ENCODE measurements at places on chromosomes 4 and X.
A peak's percentile ranks its signal among the peaks of the same experiment; 100 is the strongest.

GRCh38 chrX:152537373-152537772, 86.3 kb upstream of the GABRA3 start:
- H3K27me3 ChIP-seq, result no peaks in the 10 kb centered on the region
- H3K4me1 ChIP-seq, result no peaks in the 10 kb centered on the region
- no peak overlapping the region for H3K4me3 ChIP-seq
- DNase-seq, result no peak
- H3K36me3 ChIP-seq, result no peaks in the 10 kb centered on the region

- no peak overlapping the region for H3K27ac ChIP-seq
- H3K27me3 ChIP-seq, result no peaks in the 10 kb centered on the region
- no peak for DNase-seq
- no peaks in the 10 kb centered on the region for H3K4me1 ChIP-seq
These were observed 40.1 kb upstream of the SCML1 start for GRCh38 chrX:17697191-17697590.

DNA sequence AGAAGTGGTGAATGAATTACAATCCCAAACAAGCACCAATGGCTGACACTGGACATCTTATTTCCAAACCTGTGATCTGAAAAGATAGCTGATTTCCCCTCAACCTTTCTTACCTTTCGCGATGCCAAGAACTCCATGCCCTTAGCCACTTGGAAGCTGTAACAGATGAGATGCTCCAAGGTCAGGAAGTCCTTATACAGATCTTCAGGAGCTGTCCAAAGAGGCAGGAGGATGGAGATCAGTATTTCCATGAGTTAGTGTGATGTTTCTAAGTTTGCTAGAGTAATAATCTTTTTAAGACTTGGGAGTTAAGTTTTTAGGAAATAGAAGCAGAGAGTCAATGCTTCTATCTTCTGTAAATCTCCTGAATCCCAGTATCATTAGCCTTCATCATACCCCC, 32.9 kb downstream of the KDR start:
- no peaks in the 10 kb centered on the region for H3K4me1 ChIP-seq
- no peak overlapping the region for H3K27ac ChIP-seq
- no peak overlapping the region for H3K4me3 ChIP-seq
- H3K36me3 ChIP-seq, result no peaks in the 10 kb centered on the region

GRCh38 chr4:183875251-183875825, 29.8 kb upstream of the STOX2 start:
- peaks cover 3% of the 10 kb centered on the region for H3K4me1 ChIP-seq
- DNase-seq, result no peak
- peak overlapping the region; percentile 72 for H3K27ac ChIP-seq
- no peaks in the 10 kb centered on the region for H3K27me3 ChIP-seq
- H3K36me3 ChIP-seq, result no peaks in the 10 kb centered on the region

- H3K4me1 ChIP-seq, result no peaks in the 10 kb centered on the region
- H3K27ac ChIP-seq, result no peak overlapping the region
These were observed 63.8 kb upstream of the INPP4B start for GRCh38 chr4:142909908-142910307.

DNA sequence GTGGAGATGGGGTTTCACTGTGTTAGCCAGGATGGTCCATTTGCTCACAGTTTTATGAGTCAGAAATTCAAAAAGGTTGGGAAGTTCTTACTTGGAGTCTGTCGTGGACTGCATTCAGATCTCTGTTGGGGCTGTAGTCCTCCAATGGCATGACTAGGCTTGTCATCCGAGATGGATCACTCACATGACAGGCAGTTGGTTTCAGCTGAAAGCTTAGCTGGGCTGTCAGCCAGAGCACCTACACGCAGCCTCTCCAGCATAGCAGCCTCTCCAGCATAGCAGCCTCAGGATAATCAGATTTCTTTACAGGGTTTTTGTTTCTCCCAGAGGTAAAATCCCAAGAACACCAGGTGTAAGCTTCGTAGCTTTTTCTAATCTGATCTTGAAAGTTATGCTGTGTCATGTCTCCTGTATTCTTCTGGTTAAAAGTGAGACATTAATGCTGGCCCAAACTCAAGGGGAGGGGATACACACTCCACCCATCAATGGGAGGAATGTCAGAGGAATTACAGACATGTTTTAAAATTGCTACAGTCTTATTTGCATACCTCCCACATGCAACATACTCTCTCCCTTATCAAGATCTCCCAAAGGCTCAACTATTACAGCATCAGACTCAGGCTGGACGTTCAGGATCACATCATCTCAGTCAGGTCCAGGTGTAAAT, 31.6 kb upstream of the SOD3 start:
- no peak for DNase-seq

GRCh38 chr4:169630069-169630468, 9.7 kb downstream of the CLCN3 start:
- H3K36me3 ChIP-seq, result no peaks in the 10 kb centered on the region
- no peak for DNase-seq
- no peaks in the 10 kb centered on the region for H3K27me3 ChIP-seq
- peaks cover 57% of the 10 kb centered on the region for H3K4me1 ChIP-seq
- no peak overlapping the region for H3K4me3 ChIP-seq

DNA sequence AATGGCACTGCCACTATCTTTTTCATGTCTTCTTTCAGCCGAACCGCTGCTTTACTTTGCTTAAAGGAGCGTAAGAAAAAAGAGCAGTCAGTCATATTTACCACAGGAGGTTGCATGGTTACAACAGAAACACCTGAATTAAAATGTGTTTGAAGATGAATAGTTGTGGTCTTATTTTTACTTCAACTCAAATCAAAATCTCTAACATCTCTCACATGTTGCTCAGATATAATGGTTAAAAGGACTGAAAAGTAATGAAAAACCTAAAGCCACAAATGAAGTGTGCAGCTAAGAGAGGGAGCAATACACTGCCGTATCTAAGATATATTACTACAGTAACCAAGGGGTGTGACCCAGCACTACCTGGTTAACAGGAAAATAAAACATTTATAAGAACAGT, 27.4 kb downstream of the FAM13A start:
- H3K27me3 ChIP-seq, result no peaks in the 10 kb centered on the region
- no peaks in the 10 kb centered on the region for H3K36me3 ChIP-seq
- no peak for DNase-seq
- H3K4me3 ChIP-seq, result no peak overlapping the region
- no peaks in the 10 kb centered on the region for H3K4me1 ChIP-seq

GRCh38 chr4:157804986-157805385, 367.8 kb downstream of the GASK1B start:
- H3K36me3 ChIP-seq, result no peaks in the 10 kb centered on the region
- no peak overlapping the region for H3K27ac ChIP-seq
- H3K4me3 ChIP-seq, result no peak overlapping the region
- DNase-seq, result no peak
- no peaks in the 10 kb centered on the region for H3K4me1 ChIP-seq

DNA sequence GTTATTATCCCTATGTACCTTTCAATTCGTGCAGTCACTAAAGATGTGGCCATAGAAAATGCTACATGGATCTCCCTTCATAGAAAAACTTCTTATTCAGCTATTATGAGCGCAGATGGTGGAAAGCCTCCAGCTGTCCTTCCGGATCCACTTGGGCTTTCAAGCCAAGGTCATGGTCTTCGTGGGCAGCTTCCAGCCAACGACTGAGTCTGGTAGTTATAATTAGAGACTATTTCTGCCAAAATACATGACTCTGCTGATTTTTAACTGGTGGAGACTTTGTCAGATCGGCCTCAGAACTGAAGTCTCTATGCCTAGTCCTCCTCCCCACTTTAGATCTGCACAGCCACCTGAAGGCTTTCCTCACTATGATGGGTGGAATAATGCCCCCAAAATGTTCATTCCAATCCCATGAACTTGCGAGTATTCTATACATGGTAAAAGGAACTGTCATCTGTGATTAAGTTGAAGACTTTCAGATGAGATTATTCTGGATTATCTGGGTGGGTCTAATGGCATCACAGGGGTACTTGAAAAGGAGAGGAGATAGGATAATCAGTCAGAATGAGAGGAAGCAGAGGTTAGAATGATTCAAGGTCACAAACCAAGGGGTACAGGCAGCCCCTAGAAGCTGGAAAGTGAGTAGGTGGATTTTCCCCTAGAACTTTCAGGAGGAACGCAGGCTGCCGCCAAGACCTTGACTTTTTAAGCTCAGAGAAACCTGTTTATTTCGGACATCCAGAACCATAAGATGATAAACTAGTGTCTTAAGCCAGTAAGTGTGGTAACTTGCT, 171.1 kb upstream of the CXCL13 start:
- no peak for DNase-seq
- H3K36me3 ChIP-seq, result no peaks in the 10 kb centered on the region
- H3K4me3 ChIP-seq, result no peak overlapping the region
- H3K27me3 ChIP-seq, result no peaks in the 10 kb centered on the region
- peaks cover 13% of the 10 kb centered on the region for H3K4me1 ChIP-seq

DNA sequence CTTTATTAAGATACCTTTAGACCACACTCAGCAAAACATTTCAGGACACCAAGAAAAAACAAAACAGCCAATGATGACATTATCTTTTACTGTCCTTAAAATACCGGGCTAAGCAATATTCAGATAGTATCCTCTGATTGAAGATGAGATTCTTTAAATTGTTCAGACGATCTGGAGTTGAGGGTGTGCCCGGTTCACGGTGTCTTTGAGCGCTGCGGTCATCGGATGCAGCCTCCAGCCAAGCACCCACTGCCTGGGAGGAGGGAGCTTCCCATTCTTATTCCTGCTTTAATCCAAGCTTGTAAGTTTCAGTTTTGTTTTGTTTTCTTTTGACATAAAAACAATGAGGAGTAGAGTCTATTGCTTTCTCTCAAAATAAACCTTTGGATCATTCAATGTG, 14.1 kb downstream of the FAM149A start:
- H3K4me1 ChIP-seq, result no peaks in the 10 kb centered on the region
- no peaks in the 10 kb centered on the region for H3K36me3 ChIP-seq
- H3K27me3 ChIP-seq, result no peaks in the 10 kb centered on the region
- no peak overlapping the region for H3K4me3 ChIP-seq

DNA sequence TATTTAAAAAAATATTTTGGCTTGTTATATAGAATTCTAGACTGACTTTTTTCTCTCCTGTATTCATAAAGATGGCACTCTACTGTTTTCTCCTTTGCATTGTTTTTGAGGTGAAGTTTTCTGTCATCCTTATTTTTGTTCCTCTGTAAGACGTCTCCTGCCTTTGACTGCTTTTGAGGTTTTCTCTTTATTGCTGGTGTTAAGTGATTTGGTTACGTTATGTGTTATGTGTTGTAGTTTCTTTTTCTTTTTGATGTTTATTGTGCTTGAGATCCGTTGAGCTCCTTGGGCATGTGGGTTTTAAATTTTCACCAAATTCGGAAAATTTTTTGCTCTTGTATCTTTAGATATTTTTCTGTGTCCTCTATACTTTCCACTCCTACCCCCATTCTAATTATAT, 50.0 kb downstream of the KDM6A start:
- H3K4me1 ChIP-seq, result no peaks in the 10 kb centered on the region
- DNase-seq, result no peak
- no peak overlapping the region for H3K27ac ChIP-seq
- H3K36me3 ChIP-seq, result no peaks in the 10 kb centered on the region
- no peak overlapping the region for H3K4me3 ChIP-seq

DNA sequence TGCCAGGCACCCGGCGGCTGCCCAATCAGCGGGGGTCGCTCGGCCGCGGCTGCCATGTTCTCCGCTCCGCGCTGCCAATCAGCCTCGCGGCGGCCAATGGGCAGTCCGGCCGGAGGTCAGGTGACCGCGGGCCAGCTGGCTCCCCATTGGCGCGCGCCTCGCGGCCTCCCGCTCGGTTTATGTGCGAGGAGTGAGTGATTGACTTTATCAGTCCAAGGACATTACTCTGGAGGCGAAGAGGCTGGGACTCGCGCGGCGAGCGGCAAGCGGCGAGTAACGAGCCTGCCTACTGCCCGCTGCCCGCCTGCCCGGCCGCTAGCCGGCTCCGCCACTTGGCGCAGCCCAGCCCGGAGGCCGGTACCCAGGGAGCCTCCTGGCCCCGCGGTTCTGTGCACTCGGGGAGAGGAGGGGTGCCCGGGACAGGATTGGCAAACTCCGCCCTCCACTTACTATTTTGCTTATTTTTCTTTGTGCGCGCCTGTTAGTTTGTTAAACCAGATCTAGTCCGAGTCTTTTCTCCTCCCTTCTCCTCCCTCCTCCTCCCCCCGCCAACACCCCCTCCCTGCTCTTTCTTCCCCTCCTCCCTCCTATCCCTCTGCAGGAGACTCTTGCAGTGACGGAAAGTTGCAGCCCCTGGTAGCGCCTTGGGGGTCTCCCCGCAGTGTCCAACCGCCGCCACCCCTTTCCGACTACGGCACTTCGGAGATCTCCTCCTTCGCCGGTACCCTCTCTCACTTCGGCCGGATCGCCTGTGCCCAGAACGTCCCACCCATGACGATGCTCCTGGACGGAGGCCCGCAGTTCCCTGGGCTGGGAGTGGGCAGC, at the start of gene ZIC3:
TSS of gene ZIC3 (plus strand) at position 207 of the 825 bp plus-strand sequence. CDS start at position 772, 565 bp downstream.
- no peak for DNase-seq
- no peak within 1 kb of the TSS for H3K27ac ChIP-seq
- H3K27me3 ChIP-seq, result peaks cover 100% of the 10 kb centered on the region
- peak within 1 kb of the TSS; percentile 31 for H3K4me3 ChIP-seq

DNA sequence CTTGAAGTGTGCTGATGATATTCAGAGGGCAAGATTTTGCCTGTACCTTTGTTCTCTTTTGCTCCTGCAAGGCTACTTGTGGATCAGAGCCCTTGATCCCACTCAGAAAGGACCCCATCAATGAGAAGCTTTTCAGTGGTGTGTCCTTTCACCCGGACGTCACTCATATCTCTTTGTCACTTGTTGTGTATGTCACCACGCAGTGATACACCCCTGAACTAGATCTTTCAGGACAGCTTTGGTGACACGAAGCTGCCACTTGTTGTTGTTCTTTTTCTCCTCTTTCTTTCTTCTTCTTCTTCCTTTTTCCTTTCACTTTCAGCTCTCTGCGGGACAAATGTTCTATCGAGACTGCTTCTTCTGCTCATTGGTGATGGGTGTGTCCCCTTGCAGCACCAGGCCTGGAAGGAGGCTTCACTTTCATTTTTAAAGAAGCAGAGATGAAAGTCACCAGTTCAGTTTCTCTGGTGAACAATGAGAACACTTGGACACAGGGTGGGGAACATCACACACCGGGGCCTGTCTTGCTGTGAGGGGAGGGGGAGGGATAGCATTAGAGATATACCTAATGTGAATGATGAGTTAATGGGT, 83.6 kb downstream of the NBDY start:
- H3K4me3 ChIP-seq, result peak overlapping the region; percentile 11
- no peaks in the 10 kb centered on the region for H3K27me3 ChIP-seq
- no peak for DNase-seq
- no peaks in the 10 kb centered on the region for H3K36me3 ChIP-seq
